ENCODE measurements at places on chromosomes 2 and 18. TPM values are rescaled to one million over a fixed set of nuclear protein-coding genes. Genes with fewer than 3 reads are reported as not detected.

DNA sequence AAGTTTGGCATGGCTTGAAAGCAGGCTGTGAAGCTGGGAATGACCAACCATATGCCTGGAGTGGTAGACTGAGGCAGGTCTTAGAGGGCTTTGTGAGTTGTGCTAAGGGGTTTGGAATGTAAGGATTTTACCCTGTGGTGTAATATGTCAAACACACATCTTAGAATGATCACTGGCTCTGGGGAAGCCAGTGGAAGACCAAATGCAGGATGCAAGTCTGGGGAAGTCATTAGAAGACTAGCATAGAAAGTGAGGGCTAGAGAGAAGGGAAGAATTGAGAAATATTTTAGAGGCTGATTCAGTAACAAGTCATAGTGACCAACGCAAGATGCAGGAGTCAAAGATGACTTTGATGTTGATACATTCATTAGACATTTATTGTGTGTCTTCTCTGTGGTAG lies 3.5 kb upstream of the FHOD3 start:
- no peak overlapping the region for H3K4me3 ChIP-seq
- H3K36me3 ChIP-seq, result no peaks in the 10 kb centered on the region
- no peak for DNase-seq

GRCh38 chr2:28011322-28011737 lies 120.8 kb downstream of the BABAM2 start:
- no peak for DNase-seq
- H3K27ac ChIP-seq, result no peak overlapping the region
- no peaks in the 10 kb centered on the region for H3K4me1 ChIP-seq
- no peaks in the 10 kb centered on the region for H3K36me3 ChIP-seq

SERPINB13 gene
- not detected for total RNA-seq

ABCG5 gene
- total RNA-seq, result 24.7 TPM

RESP18 gene
- not detected for total RNA-seq

DNA sequence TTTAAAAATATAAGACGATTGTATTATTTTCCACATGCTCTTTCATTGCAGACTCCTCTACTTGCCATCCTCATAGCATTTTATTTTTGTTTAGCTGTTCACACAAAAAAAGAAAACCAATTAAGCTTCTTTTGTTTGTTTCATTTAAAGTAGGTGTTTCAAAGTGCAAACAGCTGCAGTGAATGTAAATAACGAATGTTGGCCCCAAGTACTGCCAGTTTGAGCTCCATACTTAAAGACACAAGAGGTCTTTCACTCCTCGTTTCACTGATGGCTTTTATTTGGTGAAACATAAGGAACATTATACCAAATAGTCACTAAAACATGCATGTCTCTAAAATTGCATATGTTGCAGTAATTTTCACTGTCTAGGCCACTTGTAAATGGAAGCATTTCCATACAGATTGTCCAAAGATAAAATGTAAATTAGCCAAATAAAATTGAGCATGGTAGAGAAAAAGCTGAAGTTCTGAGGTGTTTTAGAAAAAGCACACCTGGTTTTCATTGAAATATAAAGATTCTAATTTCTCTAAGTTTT lies 253.4 kb downstream of the TMX3 start:
- no peak for DNase-seq
- no peaks in the 10 kb centered on the region for H3K27me3 ChIP-seq

LRATD1 gene
- 3.2 TPM for total RNA-seq

FAM136A gene
- 19.8 TPM for total RNA-seq

GRCh38 chr2:64586883-64587481 lies 62.9 kb downstream of the AFTPH start:
- DNase-seq, result no peak
- H3K36me3 ChIP-seq, result peaks cover 15% of the 10 kb centered on the region
- no peaks in the 10 kb centered on the region for H3K27me3 ChIP-seq
- no peak overlapping the region for H3K27ac ChIP-seq
- no peak overlapping the region for H3K4me3 ChIP-seq
- no peaks in the 10 kb centered on the region for H3K4me1 ChIP-seq

CCDC85A gene
- total RNA-seq, result 0.31 TPM

DNA sequence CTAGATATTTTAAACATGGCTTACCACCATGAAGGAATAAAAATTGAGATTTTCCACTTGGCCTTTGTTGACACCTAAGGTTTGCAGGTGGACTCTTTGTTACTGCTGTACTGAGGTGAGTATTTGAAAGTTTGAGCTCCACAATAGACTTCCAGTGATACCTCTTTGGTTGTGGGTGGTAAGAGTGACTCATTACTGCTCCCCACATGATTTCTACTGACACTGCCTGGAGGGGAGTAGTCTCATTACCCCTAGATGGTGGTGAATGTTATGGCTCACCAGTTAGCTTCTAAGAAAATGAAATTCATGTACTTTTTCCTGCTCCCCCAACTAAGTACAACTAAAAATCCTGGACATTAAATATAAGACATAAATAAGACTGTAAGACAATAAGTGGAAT lies 1183.1 kb upstream of the TMEFF2 start:
- no peak overlapping the region for H3K27ac ChIP-seq
- no peaks in the 10 kb centered on the region for H3K27me3 ChIP-seq
- H3K36me3 ChIP-seq, result no peaks in the 10 kb centered on the region
- H3K4me3 ChIP-seq, result no peak overlapping the region
- H3K4me1 ChIP-seq, result no peaks in the 10 kb centered on the region
- DNase-seq, result no peak

Data from right lobe of liver (tissue), 6 donors.